Activated T-helper 9 cell treated with anti-CD3 and anti-CD28 coated beads, Interleukin-2, amount 50 U/mL, for 16 hours (primary cell): ENCODE measurements at places on chromosomes 16 and 17.

- DNase-seq, result no peak
These were observed 19.5 kb downstream of the MINK1 start for GRCh38 chr17:4852567-4853207.

- no peak for DNase-seq
These were observed 471.5 kb downstream of the CDH8 start for GRCh38 chr16:61564716-61565115.

- no peak for DNase-seq
These were observed 47.6 kb upstream of the MGAT5B start for GRCh38 chr17:76820561-76820960.

DNA sequence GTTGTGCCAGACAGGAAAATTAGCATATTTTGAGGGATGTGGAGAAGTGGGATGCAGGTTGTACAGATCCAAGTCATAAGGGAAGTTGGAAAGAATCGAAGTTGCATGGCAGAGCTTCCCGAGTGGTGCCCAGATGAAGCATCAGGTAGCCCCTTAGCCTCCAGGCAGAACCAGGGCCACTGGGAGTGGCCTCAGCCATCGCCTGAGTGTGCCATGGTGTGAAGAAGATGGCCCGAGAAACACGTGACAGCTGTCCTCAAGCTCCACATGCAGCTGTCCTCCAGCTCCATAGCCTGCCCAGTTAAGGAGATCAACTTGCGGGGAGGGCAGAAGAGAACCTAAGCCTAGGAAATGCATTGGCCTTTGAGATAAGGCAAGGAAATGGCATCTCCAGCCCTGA is 33.5 kb downstream of the TMC6 start:
- DNase-seq, result no peak

DNA sequence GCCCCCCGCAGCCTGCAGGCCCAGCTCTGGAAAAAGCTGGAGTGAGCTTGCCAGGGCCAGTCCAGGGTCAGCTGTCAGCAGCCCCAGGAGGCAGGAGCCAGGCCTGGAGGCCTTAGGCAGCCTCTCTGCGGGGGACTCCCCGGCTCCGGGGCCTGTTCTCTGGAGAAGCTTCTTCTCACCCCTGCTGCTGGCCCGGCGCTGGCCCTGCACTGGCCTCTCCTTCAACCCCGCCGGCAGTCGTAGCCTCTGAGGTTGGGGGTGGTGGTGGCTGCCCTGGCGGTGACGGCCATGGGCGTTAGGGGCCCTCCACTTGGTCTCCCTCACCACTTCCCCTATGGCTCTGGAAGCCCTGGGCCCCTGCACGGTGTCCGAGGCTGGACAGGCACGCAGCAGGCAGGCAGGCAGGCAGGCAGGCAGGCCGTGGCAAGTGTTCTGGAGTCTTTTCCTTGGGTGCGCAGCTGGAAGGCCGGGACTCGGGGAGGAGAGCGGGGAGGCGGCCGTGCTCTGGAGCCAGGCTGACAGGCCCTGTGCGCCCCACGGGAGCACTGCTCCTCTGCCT is 2.1 kb downstream of the FOXF1 start:
- no peak for DNase-seq

DNA sequence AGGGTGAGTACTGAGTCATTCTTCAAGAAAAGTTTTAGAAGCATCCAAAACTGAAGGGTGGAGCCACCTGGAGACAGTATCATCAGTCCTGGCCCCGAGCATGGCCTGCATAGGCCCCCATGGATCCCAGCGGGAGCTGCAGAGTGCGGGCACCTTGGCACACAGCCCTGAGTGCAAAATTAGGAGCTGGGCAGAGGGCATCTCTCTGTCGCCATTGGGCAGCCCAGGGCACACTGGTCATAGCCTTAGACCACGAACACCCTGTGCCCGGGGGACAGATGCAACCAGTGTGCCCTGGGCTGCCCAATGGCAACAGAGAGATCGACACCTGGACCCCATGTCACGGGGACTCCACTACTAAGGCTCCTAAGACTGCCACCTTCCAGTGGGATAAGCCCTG is 14.6 kb downstream of the MAPT start:
- no peak for DNase-seq
